ENCODE measurements at places on chromosomes 3 and 15.

DNA sequence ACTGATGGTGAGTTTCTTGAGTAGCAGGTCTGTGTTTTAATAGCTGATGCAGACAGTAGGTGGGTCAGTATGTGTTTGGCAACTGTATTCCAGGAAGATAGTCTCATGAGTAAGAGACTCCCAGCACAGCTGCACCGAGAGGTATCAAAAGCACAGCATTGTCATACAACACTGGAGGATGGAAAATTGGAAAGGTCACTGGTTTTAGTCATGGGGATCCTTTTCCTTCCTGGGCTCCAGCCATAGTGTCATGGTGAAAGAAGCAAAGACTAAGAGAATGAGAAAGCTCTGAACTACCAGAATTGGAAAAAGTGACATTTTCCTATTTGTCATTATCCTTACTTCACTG is 61.5 kb downstream of the P3H2 start:
- DNase-seq = no peak

- peak; percentile 61 for DNase-seq
Observed at GRCh38 chr15:70096215-70097062, 1.3 kb downstream of the TLE3 start.

GRCh38 chr15:94412979-94413746 is 181.8 kb downstream of the MCTP2 start:
- no peak for DNase-seq

- DNase-seq = no peak
Observed at GRCh38 chr3:49244581-49245205, 32.3 kb downstream of the C3orf62 start.

GRCh38 chr3:39184081-39184967 is 8.1 kb downstream of the XIRP1 start:
- peak; percentile 7 for DNase-seq

DNA sequence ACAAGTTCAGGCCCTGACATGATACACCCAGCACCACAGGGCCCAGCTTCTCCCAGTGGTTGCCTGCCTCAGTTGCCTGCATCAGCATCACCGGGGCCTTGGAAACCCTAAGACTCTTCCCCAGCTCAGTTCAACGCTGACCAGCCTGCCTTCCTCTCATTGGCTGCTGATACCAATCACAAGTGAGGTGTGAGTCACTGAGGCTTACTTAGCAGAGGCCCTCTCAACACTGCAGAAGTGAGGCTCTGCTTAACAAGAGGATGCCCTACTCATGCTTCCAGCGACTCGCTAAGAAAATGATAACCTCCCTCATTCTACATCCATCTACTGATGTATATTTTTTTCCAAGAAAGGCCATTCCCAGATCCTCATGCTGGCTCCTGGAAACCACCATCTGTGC is 151.9 kb downstream of the ADAMTS17 start:
- peak; percentile 32 for DNase-seq

Data from CD8-positive, alpha-beta T cell (primary cell).